ENCODE measurements at places on chromosomes 11 and 22.

GRCh38 chr11:122173074-122173450, 57.0 kb upstream of the BLID start:
- no peak for DNase-seq

DNA sequence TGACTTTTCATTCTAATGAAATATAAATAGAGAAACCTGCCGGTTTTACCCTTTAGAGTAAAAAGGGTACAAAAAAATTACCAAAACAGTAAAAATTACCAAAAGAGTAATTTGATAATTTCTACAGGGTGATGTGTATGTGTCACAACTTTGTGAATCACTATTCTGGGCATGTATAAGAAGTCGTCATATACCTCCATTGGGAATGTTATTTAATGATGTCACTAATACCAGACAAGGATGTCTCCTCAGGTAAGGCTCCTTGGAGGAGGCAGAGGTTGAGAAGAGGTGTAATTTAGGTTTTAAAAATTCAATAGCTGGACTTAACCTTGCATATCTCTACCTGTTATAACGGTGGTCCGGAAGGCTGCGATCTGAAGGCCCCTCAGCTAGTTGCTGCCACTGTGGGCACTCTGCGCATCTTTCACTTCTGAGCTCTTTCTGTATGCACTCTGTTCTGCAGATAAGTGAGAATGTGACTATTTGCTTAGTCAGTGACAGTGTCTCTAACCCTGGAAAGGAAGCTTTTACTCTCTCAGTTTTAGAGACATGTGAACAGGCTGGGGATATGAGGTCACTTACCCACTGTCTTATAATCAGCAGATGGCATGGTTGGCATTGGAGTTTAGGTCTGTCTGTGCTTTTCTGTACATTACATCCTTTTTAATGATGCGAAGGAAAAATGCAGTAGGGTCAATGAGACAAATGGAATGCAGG, 987 bp upstream of the NCR3LG1 start:
- DNase-seq = no peak

DNA sequence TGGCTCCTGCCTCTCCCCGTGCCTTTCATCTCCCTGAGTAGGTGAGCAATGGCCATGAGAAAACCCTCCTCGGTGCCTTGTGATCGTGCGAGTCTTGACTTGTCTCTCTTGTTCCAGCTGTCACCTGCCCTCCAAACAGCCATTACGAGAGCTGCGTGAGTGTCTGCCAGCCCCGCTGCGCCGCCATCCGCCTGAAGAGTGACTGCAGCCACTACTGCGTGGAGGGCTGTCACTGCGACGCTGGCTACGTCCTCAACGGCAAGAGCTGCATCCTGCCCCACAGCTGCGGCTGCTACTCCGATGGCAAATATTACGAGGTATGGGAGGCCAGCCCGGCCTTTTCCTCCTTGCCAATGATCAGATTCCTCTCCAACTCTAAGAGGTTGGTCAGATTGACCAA, 51.7 kb downstream of the TECTA start:
- DNase-seq = no peak

DNA sequence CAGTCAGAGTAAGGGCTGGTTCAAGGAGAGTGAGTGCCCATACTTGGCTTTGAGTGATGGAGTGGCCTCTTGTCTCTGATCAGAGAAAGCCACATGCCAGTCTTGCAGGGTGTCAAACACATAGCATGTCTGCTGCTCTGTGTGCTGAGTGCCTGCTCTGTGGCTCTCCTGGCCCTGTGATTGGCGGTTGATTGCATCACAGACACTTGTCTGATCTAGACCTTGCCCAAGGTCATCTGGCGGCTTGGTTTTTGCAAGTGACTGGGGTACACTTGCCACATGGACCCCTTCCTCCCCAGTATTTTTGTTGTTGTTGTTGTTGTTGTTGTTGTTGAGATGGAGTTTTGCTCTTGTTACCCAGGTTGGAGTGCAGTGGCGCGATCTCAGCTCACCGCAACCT, 10.3 kb downstream of the OSBP2 start:
- no peak for DNase-seq

- DNase-seq = no peak
Measured at GRCh38 chr11:17683377-17684161, 35.8 kb upstream of the MYOD1 start.

- no peak for DNase-seq
Measured at GRCh38 chr22:19164425-19164824, 14.1 kb downstream of the SLC25A1 start.

- no peak for DNase-seq
Measured at GRCh38 chr11:36349351-36350136, 53.5 kb downstream of the PRR5L start.

DNA sequence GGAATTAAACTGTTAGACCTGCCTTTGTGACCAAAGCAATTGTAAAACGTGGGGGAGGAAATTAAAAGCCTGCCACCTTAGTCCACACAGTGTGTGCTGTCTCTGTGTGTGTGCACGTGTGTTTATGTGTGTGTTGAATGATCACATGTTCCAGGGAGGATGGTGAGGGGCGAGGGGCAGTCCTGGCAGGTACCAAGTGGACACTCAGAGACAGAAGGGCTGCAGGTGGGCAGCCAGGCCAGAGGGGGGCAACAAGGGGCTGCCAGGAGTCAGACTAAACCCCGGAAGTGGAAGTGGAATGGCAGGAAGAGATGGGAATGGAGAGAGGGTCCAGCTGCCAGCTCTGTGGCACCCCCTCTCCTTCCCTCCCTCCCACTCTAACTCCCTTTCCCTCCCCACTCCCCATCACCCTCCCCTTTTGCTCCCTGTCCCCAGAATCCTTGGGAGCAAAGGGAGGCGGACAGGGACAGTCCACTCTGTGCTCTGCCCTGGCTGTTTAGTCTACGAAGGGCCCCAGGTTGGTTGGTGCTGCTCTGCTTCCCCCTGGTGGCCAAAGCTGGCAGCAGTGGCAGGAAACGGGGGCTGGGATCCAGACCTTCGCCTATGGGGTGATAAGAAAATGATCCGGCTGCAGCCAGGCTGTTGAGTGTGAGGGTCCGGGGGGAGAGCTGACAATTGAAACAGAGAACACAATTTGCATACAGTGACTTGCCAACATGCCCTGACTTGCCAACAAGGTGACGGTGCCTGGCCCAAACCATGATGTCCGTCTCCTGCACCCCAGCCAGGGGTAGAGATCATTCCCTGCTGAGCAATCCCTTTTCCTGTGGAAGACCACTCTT, 24.4 kb downstream of the P2RY2 start:
- DNase-seq = peak; percentile 48

- DNase-seq = no peak
Measured at GRCh38 chr11:110355011-110355744, 58.8 kb upstream of the RDX start.

DNA sequence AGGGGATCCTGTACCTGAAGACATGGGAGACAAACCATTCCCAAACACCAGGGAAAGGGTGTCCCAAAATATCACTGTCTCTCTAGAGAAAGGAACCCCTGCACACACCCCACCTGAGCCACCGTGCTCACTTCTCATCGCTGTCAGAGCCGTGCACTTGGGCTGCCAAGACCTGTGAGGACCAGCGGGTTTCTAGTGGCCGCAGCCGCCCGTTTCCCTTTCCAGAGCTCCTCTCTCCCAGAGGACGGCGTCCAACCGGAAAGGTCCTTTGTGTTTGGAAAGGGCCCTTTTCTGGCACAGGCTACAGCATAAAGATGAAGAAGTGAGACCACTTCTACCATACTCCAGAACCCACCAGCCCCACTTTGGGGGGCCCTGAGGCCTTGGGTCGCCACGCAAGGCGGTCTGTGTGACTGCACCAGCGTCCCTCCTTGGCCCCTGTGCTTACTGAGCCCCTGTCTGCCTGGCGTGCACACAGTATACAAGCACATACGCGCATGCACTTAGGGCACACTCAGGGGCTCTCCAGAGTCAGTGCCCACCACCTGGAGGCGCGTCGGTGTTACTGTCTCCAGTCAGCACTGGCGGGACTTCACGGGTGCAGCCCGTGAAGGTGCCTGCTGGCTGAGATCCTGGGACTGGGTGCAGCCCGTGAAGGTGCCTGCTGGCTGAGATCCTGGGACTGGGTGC, 381.8 kb downstream of the TBC1D22A start:
- no peak for DNase-seq

GRCh38 chr22:42156598-42156997, 26.0 kb upstream of the CYP2D6 start:
- DNase-seq = no peak

- no peak for DNase-seq
Measured at GRCh38 chr11:17437366-17437765, 39.3 kb downstream of the ABCC8 start.

- no peak for DNase-seq
Measured at GRCh38 chr11:68213135-68213515, at the start of gene KMT5B. TSS of gene KMT5B (minus strand) at chr11:68213296. CDS start at chr11:68190076, 23,220 bp downstream.

- DNase-seq = no peak
Measured at GRCh38 chr11:75384438-75385080, 14.8 kb upstream of the RPS3 start.

- no peak for DNase-seq
Measured at GRCh38 chr11:62710001-62710345, 2.5 kb downstream of the GNG3 start.

- no peak for DNase-seq
Measured at GRCh38 chr22:21626073-21626734, 3.6 kb downstream of the YDJC start.

DNA sequence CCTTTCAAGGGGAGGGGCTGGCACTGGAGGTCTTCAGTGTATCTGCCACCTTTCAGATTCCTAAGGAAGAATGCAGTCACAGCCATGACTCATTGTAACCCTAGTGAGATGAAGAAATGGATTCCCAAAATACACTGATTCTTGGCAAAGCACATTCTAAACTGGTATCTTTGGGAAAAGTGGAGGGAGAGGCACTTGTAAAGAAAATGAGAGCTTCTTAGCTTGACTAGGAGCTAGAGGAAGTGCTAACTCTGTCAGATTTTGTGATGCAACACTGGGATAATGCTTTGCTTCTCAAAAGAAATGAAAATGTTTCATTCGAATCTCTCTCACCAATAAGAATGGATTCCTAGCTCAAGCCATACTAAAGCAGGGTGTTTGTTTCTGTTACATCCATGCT, 14.3 kb downstream of the NRIP3 start:
- DNase-seq = no peak

DNA sequence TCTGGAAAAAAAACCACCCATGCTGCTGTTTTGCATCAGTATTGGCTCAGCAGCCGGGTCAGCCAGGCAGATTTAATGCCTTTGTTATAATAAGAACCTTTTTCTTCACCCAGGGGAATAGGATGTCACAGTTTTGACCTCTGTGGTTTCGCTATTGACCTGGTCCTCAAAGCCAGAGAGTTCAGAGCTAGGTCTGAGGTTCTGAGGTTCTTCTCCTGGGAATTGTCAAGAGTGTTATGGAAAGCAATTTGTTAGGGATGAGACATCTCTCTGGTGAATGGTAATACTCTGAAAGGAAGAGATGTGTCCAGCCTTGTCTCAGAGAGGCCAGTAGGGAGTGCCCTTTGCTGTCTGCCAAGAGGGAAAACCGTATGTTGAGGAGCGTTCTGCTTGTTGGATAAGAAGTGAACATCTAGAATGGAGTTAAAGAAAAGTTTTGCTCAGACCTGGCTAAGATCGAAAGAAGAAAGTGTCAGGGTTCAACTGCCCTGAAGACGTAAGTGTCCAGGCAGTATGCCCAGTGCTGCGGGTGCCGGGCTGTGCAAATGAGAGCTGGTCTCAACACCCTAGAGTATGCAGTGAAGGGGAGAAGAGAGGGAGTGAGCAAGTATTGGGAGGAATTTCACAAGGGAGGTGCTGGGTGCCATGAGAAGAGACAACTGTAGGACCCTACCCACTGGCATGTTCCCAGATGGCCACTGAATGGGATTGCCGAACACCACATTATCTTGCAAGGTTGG, 150.9 kb upstream of the TTC12 start:
- no peak for DNase-seq

GRCh38 chr11:106288822-106289387, 211.4 kb downstream of the AASDHPPT start:
- no peak for DNase-seq

DNA sequence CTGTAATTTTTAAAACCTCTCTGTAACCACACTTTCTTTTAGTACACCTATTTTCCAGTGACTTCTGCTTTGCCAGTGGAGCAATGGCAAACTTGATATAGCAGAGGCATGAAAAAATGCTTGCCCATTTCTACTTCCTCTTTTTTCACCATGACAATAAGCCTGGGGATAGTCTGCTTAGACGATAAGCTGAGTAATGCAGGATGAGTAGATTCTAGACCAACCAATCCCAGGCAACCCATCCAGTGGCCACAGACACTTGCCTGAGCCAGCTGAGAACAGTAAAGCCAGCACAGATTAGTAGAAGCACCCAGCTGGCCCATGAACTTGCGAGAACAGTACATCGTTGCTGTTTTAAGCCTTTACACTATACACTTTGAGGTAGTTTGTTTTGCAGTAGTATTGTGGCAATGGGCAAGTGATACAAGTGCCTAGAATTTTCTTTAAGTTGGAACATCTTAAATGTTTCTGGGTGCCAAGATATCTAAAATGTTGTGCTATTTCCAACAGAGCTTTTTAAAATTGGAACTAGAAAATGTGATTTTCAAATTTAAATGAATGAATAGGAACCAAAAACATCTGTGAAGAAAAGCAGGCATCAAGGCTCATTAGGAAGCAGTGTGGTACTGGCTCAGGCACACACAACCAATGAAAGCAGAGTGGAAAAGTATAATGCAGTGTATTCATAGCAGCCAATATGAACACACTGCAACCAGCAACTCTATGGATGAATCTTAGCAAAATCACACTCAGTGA, 37.7 kb downstream of the DDI1 start:
- DNase-seq = peak; percentile 19

GRCh38 chr11:42849362-42849761, 462.4 kb upstream of the API5 start:
- DNase-seq = no peak

GRCh38 chr11:81772166-81772565, 961.5 kb downstream of the FAM181B start:
- no peak for DNase-seq

DNA sequence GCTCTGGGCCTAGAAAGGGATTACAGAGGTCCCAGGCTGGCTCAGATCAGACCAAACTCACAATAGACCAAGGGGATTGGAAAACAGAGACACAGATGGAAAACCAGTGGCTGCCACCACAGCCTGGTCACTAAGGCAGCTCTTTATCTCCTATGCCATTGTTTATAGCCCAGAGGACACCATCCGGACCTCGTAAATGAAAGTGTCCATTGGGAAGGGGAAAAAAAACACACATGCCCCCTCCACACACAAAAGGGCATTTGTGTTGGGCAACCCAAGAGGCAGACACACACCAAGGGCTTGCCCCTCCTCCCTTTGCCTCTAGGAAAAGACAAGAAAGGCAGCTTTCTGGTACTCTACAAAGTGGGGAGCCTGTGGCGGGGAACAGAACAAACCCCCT, 85.9 kb downstream of the GAB2 start:
- DNase-seq = no peak

DNA sequence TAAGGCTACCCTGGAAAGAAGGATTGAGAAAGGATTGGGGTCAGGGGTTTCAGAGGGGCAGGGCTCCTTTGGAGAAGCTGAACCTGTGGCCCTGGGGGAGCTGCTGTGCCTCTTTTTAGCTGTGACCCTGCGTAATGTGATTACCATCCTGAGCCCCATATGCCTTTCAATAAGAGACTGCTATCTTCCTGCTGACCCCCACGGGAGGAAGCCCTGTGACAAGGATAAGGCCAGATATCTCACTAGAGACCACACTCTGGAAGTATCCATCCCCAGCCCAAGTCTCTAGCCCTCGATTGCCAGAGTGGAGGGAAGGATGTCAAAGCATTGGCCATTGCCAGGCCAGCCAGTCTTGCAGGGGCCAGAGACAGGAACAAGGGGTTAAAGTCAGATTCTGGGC, 4.8 kb upstream of the SLC39A13 start:
- no peak for DNase-seq
